Small intestine (tissue), 16 donors: ENCODE measurements at places on chromosomes 7 and 10.

GRCh38 chr10:79482304-79482703 lies 30.0 kb upstream of the EIF5AL1 start:
- DNase-seq: no peak

- no peak for DNase-seq
Measured at GRCh38 chr10:108249940-108250339, 1085.4 kb upstream of the SORCS1 start.

DNA sequence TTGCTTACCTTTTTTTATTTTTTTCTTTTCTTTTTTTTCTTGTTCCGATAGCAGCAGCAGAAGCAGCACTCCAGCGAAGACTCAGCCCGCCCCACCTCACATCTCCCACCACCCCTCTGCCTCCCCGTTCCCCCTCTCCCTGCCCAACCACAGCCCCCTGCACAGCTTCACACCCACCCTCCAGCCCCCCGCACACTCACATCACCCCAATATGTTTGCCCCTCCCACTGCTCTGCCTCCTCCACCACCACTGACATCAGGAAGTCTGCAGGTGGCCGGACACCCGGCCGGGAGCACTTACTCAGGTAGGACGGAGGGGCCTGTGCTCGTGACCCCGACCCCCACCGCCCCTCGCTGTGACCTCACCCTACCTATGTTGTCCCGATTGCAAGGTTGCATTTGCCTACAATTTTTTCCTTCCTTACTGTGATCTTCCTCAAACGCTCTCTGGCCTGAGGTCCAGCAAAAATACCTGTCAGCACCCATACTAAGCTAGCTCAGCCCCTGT lies 367.2 kb upstream of the GALNT17 start:
- no peak for DNase-seq

DNA sequence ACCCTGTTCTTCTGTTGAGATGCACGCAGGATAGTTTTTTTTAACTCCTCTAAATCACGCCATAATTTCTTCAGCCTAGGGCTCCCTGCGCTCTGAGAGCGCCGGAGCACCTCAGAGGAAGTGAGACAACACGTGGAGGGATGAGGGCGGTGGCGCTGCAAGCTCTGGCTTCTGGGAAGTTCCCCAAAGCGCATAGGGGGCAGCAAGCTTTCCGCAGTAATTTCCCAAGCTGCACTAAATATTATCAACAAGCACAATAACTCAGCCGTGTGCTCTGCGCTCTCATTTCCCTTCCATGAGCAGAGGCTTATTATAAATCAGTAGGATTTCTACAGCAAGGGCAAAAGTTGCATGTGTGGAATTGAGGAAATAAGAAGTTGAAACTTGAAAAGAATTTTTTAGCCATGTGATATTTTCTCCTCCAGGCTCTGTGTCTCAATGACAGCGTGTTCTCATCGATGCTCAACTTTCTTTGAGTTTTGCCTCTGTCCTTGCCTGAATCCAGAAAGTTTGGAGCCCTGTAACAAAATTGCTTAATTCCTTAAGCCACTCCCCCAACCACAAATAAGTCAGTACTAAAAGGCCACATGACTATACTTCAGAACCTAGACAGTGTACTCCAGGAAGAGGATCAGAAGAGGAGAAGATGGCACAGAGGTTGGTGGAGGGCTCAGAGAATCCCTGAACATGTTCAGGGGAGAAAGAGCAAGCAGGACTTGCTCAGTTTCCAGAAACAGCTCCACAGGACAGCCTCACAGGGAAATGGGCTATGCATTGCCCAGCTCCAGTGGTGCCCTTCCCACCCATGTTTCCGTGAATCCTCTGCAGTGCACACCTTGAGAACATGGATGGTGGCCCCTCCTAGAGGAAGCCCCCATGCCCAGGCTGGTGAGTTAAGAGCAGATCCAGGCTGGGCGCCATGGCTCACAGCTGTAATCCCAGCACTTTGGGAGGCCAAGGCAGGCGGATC lies 221.5 kb upstream of the GHITM start:
- DNase-seq: peak; percentile 54
